ENCODE measurements at places on chromosomes 2 and 18.

- DNase-seq: peak; percentile 88
Observed at GRCh38 chr2:135985018-135985825, at the start of gene DARS1. Gene DARS1, minus strand, starts transcription at chr2:135985626. Its CDS starts 158 bp downstream, at chr2:135985468.

DNA sequence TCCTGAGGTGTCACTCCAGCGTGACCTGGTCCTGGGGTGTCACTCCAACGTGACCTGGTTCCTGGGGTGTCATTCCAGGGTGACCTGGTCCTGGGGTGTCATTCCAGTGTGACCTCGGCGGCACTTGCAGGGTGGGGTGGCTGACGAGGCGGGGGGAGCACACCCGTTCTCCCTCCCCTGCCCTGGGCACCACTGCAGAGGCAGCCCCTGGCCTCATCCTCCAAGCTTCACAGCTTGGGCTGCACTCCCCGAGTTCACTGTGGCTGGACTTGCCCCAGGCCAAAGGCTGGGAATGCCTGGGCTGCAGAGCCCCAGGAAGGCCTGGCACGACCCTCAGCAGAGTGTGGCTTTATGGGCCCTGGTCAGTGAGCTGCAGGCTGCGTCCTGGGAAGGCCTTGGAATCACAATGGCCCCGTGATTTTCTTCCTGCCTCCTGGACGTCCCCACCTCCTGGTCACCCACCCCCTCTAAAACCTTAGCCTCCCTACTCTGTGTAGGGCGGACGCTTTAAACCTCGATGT lies 88.3 kb downstream of the NFATC1 start:
- no peak for DNase-seq

DNA sequence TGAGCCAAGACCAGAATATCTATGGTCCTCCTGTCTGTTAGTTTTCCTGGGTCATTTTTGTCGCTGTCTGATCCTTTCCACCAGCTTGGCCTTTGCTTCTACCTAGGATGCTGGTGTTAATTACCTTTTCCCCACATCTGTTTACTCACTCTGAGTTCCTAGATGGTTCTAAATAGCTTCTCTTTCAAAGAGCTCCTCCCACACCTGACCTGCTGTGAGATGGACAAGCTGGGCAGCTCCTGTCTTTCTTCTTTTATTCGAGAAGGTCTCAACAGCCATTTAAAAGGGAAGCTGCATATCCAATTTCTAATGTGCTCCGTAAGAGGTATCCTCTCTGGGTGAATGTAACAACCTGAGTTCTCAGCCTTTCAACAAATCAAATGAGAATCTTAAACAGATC lies 156.2 kb downstream of the HRH4 start:
- no peak for DNase-seq

DNA sequence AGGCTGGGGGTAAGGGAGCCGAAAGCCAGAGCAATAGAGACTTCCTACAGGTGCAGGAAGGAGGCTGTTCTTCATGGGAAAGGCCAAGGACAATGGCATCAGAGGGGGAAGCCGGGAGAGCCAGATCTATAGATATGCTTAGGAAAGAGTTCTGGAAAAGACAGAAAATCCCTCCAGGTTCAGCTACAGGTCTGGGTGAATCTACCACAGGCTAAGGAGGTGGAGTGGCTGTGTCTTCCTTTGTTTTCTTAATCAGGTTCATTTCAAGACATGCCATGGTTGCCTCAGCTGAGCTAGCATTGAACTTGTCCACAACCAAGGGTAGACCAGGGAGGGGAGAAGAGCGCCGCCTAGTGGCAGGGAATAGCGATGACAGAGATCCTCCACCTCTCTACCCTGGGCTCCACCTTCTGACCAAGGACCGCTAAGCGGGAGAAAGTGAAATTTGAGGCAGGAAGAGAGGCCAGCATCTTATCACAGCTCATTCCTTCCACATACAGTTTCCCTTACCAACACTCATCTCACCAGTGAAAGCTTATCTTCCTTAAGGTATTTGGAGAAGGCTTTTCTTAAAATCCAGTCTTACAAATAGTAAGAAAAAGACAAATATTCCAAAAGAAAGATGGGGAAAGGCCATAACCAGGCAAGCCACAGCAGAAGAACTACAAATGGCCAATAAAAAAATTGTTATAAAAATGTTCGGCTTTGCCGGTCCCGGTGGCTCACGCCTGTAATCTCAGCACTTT lies 74.2 kb downstream of the VIT start:
- DNase-seq: peak; percentile 52

DNA sequence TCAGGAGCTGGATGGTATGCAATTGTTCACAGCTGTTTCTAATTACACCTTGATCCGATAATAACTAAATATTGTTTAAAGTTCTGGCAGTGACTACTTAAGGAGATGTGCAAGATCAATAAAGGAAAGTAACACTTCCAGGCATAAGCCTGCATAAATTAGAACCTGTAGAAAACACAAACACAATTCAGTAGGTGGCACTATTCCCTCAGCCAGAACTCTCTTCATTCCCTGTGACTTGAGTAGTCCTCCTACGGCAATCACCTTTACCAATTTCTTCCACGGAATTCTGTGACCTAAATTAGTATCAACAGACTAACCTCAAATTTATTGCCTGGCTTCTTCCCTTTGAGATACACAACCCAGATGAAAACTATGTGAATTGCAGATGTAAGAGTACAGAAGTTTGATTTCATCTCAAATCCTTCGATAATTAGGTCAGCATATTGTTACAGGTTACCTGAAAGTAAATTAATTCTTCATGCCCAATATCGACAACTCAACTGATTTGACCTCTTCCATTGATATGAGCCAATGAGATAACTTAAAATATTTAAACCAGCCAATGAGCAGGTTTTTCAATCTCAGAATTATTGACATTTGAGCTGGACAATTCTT lies 137.8 kb downstream of the PID1 start:
- DNase-seq: no peak

- no peak for DNase-seq
Observed at GRCh38 chr2:207616185-207616584, 9.0 kb downstream of the METTL21A start.

DNA sequence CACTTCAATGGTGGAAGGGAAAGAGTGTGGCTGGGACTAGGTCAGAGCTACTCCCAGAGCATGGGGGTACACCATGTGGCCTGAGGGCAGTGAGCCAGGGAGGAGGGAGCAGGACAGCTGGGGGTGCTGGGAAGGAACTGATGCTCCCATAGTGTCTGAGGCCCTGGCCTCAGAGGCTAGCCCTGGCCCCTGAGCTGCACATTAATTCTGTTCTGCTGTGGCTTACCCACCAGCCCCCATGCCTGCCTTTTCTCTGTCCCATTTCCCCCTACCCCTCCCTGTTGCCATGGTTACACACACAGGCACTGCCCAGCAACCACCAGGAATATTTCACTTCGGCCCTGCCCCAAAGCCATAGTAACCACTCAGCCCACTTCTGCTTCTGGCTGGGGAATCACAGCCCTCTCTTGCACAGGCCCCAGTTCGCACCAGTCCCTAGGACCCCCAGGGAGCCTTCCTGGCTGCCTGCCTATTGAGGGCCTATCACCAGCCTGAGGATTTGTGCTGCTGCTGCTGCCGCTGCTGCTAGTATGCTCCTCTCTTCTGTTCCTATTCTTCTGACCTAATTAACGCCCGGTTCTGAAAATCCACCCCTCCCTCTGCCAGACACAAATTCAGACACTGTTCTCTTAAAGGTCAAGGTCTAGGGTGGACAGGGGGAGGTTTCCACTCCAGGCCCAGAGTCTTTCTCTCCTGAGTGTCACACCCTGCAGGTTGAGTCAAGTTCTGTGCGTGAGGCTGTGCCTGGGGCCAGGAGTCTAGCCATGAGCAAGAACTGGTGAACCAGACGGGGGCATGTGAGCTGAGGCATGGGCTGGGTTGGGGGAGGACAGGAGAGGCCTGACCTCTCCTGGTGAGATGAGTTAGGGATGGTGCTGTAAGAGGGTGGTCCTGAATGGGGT lies 87.1 kb upstream of the MCFD2 start:
- peak; percentile 68 for DNase-seq

- no peak for DNase-seq
Observed at GRCh38 chr2:239822146-239822831, 202.9 kb downstream of the NDUFA10 start.

DNA sequence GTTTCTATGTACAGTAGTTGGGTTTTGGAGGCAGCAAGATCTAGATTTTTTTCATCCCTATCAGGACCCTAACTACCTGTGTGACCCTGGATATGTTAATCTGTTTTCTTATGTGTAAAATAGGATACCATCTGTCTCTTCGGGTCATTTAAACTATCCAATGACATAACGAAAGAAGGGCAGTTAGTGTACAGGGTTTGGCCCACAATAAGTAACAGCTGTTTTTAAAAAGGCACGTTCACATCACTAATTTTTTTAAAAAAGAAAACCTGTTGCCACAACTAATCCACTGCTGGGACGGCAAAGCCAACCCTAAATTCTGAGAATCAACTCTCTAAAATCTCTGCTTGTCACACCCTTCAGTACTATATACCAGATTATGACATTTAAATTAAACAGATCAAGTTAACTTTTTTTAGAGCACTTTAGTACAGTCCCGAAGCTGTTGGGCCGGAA lies 869 bp downstream of the USP40 start:
- no peak for DNase-seq

DNA sequence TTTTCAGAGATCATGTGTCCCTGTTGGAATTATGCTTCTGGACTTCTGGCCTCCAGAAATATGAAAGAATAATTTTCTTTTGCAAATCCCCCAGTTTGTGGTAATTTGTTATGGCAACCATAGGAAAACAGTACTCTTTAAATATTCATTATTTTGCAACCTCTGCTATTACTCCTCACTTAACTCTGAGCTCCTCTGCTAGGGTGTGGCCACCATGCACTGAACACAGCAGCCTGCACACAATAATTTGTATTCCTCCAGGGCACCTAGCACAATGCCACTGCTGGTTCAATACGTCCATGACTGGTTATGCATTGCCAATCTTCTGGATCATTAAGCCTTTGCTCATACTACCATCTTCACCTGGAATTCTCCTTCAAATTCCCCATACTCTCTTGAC lies 232.0 kb downstream of the CNTNAP5 start:
- DNase-seq: no peak

- no peak for DNase-seq
Observed at GRCh38 chr2:23320058-23320457, 64.9 kb upstream of the KLHL29 start.

- DNase-seq: no peak
Observed at GRCh38 chr2:50469784-50470183, 562.1 kb downstream of the NRXN1 start.

DNA sequence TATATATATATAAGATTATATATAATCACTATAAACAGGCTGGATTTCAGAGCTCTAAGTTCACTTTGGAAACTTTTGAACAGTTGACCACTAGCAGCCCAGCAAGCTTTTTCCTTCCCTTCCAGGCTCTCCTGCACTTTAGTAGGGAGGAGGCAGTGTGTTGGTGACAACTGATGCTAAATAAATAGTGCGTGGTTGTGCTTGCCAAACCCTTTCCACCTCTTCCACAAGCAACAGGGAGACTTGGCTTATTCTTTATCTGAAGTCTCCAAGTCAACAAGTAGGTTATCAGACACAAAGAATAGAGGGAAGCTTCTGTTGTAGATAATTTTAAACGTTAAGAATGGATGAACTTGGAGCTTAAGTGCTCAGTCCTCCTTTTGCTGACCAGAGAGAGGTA lies 408.2 kb upstream of the HNRNPA3 start:
- no peak for DNase-seq

- DNase-seq: no peak
Observed at GRCh38 chr2:195392446-195393336, 264.3 kb upstream of the SLC39A10 start.

GRCh38 chr2:79640001-79640400 lies 127.2 kb downstream of the CTNNA2 start:
- DNase-seq: no peak

GRCh38 chr2:50551018-50551726 lies 480.8 kb downstream of the NRXN1 start:
- DNase-seq: no peak

DNA sequence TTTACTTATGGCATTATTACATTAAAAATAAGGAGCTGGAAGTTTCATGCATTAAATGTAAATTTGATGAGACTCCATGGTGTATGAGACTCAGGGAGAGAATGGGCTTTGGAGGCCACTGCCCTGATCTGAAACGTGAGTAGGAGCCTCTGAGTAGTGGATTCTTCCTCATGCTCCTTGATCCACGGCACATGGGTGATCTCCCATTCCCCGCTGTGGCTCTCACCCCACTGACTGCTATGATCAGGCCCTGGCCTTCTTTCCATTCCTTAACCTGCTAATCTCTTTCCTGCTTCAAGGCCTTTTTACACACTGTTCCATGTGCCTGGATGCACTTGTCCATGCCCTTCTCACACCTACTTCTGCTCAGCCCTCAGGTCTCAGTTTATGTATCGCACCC lies 68.4 kb downstream of the SMAD7 start:
- DNase-seq: no peak

DNA sequence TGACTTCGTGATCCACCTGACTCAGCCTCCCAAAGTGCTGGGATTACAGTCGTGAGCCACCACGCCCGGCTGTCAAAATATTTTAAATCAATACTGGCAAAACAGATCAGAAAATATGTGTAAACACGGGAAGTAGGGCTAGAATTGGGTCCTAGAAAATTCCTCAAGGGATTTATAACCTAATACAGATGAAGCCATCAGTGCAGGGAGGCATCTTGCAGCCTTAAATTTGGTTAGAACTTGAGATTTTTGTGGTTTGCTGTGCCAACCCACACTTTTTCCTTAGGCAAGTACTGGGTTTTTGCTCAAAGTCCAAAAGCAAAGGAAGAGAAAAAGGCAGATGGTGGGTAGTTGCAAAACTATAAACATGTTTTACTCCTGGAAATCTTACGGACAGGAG lies 33.7 kb upstream of the NFE2L2 start:
- no peak for DNase-seq

DNA sequence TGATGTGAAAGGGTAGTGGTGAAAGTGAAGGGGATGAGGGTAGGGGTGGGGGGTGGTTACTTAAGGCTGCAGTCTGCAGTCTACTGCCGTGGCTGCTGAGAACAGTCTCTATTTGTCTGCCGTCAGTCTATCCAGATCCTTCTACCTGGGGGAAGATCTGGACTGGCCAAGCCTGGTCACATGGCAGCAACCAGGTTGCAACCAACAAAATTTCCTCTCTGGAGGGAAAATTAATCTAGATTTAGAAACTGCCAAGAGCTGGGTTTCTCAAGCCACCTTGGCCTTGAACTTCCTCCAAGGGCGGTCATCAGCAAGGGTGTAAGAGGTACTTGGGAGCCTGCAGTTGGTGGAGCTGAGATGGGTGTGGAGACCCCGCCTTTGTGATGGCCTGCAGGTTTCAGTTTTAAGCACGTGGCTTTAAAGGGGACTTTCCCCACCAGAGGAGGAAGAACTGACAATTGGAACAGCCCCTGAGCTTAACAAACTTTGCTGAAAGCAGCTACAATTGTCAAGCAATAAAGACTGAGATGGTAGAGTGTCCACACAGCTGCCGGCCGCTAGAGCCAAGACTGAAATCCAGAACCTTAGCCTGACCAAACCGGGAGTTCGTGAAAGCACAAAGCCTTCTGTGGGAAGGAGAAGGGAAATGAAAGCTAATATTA lies 31.4 kb upstream of the KCMF1 start:
- DNase-seq: no peak

Data from NCI-H446 (cell line).